ENCODE measurements at places on chromosomes 12 and 14.

- DNase-seq, result no peak
Measured at GRCh38 chr14:92988786-92989755, 66.1 kb downstream of the CHGA start.

GRCh38 chr12:106345746-106346145 lies 11.8 kb upstream of the POLR3B start:
- no peak for DNase-seq

GRCh38 chr14:76595266-76595665 lies 166.0 kb upstream of the VASH1 start:
- DNase-seq, result no peak

DNA sequence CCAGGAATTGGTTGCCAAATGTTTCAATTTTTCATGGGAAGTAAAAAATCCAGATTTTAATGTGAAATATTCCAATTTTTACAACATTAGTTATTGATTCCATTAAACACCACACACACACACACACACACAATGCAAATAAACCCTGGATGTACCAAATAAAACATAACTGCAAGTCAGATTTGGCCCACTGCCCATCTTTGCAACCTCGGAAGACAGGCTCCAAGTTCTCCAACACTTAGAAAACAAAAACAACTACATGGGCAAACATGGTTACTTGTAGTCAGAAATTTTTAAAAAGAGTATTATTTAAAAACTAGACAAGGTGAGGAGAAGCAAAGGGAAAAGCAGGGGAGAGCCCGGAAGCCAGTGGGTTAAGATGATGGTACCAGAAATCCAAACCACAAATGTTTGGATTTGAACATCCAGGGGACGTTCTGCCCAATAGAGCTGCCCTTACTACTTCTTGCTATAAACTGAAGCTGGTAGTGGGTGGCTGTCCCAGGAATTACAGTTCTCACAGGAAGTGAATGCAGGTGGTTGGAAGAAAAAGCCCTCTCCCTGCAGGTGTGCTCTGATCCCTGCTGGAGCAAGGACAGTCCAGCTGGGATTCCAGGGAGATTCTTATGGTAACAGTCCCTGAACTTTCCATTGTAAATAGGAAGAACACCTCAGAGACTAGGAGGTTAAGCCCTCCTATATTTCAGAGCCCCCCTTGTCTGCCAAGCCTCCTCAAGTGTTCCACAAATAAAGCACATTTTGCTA lies 111.7 kb downstream of the SLC25A21 start:
- DNase-seq, result no peak

DNA sequence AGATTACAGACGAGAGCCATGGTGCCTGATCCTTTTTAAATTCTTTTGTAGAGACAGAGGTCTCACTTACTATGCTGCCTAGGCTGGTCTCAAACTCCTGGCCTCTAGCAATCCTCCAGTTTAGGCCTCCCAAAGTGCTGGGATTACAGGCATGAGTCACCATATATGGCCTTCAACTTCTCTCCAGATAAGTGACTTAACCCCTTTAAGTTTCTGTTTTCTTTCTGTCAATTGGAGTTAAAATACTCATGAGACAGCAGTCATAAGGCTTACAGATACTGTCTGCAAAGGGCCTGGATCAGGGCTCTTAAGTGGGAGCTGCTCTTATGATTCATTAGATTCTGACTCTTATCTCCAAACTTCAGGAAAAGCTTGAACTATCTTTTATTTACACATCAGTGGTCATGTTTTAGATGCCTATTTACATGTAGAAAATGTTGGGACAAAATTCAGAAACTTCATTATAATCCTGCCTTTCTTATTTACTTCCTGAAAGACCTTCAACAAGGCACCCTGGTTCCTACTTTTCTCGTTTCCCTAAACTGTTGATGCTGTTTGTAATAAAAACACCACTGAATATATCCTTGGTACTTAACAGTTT lies 271.5 kb upstream of the TBX3 start:
- DNase-seq, result no peak

DNA sequence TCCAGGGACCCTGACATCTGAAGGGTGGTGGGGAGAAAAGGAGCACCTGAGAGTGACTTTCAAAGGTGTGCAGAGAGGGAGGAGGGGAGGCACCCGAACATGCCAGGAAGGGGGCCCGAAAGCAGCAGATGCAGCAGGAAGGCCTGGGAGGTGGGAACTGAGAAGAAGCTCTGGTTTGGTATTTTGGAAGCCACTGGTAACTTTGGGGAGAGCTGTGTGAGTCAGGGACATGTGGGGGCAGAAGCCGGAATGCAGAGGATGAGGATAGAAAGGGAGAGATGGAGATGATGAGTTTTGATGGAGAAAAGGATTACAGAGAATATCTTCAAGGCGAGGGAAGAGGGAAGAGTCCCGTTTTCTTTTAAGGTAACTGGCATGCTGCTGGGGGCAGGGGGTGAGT lies 50.1 kb downstream of the NRXN3 start:
- DNase-seq, result no peak

DNA sequence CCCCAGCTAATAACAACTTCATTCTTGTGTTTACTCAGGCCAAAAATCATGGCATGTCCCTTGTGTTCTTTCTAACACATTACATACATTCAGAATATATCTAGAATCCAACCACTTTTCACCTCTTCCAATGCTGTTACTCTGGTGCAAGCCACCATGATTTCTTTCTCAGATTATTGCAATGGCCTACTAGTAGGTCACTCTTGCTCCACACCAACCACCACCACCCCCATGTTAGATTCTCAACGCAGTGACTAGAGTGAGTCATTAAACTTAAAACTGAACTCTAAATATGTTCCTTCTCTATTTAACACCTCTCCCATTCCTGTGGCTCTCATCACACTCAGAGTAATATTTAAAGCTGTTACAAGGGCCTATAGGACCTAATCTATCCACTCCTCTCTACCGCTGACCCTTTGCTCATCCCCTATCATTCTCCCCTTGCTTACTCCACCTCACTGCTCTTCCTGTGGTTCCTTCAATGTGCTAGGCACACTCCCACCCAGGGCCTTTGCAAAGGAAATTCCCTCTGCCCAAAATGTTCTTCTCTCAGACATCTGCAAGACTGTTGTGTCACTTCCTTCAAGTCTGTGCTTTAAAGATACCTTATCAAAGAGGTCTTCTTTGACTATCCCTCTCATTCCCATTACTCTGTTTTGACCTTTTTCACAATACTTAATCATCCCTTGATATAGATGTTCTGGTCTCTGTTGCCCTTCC lies 6.6 kb downstream of the RTN1 start:
- no peak for DNase-seq

- no peak for DNase-seq
Measured at GRCh38 chr14:24162093-24162492, 1.0 kb downstream of the IRF9 start.

DNA sequence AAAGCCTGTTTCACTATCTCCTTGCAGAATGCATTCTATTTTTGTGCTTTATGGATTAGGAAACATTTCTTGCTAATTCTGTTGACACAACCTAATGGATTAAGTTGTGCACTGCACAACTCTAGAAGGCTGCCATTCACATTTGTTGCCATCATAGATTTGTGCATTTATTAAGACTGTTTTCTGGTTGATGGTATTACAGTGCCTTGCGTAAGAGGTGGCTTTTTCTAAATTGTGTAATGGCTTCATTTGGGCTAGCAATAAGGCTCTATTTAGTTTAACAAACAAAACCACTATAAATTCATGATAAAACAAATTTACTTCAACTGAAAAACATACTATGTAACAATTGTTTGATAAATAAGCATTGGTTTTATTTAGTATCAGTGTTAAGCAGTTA lies 175.9 kb downstream of the TRHDE start:
- DNase-seq, result no peak

- DNase-seq, result no peak
Measured at GRCh38 chr14:50768680-50769079, 62.3 kb downstream of the NIN start.

- DNase-seq, result no peak
Measured at GRCh38 chr12:100128512-100128908, 14.2 kb downstream of the BLTP3B start.

GRCh38 chr14:56944397-56944796 lies 134.1 kb upstream of the OTX2 start:
- no peak for DNase-seq

- DNase-seq, result no peak
Measured at GRCh38 chr14:77961847-77962580, 162.1 kb downstream of the ADCK1 start.

DNA sequence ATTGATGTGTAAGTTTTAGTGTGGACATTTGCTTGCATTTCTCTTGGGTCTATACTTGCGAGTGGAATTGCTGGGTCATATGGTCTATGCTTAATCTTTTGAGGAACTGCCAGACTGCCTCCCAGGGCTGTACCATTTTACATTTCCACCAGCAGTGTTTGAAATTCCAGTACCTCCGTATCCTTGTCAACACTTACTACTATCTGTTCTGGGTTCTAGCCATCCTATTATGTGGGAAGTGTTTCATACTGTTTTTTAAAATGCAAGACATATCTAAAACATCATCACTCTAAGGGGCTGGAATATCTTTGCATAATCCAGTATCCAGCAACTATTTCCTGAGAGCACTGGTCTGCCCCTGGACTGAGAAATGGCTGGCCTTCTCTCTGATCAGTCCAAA lies 80.2 kb upstream of the RIN3 start:
- no peak for DNase-seq

- no peak for DNase-seq
Measured at GRCh38 chr12:132118876-132119275, 25.2 kb downstream of the DDX51 start.

- no peak for DNase-seq
Measured at GRCh38 chr14:75879031-75879430, 102.8 kb downstream of the TGFB3 start.

- DNase-seq, result no peak
Measured at GRCh38 chr12:82723093-82723492, 36.4 kb downstream of the TMTC2 start.

DNA sequence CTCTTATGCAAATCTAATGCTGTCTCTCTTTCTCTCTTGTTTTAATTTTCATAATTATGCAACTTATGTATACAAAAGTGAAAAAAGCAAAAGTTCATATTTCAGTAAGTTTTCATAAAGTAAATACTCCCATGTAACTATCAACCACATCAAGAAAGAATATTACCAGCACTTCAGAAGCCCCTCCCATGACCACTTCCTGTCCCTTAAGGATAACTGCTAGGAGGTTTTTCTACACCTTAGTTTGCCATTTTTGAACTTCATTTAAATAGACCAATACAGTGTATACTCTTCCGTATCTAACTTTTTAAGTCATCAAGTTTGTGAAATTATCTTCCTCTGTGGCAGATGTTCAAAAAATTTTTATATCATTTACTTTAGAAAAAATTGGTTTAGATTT lies 547 bp upstream of the OR4K15 start:
- no peak for DNase-seq

GRCh38 chr12:96462571-96463280 lies 26.7 kb upstream of the CFAP54 start:
- DNase-seq, result no peak

- no peak for DNase-seq
Measured at GRCh38 chr14:22559041-22559440, 30.0 kb downstream of the DAD1 start.

DNA sequence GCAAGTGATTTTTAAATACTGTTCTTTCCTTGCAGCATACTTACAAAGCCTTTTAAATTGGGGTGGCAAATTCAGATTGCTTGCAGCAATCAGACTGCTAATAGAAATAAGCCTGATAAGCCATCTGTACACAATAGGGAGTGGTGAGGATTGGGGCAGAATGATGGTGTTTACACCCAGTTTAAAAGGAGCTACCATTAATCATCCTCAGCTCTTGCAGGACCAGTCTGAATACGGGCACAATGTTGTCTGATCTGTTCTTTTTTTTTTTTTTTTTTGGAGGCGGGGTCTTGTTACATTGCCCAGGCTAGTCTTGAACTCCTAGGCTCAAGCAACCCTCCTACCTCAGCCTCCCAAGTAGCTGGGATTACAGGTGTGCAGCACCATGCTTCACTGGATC lies 50.1 kb upstream of the REP15 start:
- no peak for DNase-seq

- no peak for DNase-seq
Measured at GRCh38 chr12:57119294-57120085, 8.3 kb upstream of the STAT6 start.

DNA sequence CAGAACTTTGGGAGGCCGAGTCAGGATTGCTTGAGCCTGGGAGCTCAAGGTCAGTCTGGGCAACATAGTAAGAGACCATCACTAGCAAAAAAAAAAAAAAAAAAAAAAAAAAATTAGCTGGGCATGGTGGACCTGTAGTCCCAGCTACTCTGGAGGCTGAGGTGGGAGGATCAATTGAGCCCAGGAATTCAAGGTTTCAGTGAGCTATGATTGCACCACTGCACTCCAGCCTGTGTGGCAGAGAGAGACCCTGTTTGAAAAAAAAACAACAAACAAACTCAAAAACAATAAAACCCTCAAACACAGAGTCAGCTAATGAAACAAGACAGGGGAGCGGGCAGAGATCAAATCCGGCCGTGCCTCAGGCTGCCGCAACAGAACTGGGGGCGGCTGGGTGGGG lies 41.7 kb upstream of the DLK1 start:
- DNase-seq, result no peak

DNA sequence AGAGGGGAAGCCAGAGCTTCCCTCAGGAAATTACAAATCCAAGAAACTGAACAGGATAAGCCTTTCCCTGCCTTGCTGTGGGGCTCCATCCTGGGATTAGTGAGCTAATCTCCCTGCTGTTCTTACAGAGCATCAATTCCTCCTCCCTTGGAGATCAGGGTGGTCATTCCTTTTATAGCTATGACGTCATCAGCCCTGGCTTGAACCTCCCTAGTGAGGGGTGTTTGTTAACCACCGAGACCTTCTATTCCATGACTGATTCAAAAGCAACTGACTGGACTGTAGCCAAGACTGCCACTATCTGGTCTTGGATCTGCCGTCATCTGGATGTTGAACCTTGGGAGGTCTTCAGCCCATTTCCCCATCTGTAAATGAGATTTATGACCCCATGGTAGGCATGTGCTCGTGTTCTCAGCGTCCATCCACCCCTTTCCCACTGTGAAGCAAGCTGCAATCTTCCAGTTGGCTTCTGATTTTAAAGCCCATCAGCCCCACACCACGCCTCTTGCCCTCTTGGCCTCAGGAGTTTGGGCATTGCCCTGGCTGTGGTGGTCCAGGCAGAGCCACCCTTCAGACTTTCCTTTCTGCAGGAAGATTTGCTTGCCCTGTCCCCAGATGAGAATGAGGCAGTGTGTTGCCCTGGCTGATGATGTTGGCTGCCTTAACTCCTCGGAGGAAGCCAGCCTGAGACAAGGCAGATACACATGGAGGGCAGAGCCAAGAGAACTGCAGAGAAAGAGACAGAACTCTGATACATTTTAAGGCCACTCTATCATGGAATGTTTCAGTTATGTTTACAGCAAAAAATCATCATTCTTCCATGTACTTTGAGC lies 59.6 kb upstream of the ACTN1 start:
- no peak for DNase-seq

GRCh38 chr14:100813291-100813690 lies 12.6 kb upstream of the MEG3 start:
- no peak for DNase-seq

DNA sequence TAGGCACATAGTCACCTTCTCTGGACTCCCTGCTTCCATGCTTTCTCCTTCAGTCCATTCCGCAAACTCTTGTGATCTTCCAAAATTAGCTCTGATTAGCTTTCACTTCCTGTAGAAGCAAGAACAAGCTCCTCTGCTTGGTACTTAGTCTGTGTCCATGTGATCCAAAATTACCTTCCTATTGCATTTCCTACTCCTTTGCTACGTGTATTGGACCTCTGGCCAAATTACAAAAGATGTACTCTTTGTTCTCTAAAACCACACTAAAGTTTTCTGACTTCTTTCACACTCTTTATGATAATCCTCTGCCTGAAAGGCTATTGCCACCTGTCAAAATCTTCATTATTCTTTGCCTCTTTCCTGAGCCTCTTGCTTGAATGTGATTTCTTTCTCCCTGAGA lies 786 bp upstream of the TSFM start:
- no peak for DNase-seq
